ENCODE measurements at places on chromosomes 12 and 14.

DNA sequence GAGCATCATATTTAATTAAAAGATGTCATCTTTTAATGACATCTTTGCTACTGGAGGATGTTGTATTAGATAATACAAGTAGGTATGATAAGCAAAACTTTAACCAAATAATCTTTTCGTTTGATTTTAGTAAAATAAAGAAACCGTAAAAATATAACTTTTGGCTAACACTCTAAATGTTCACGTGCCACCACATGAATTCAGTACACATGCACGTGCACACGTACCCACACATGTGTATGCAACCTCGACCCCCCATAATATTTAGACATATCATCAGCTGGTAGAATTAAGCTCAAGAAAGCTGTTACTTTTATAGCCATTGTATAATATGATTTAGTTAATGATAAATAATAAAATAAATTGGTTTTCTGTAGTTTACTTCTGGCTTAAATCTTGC is 566.6 kb upstream of the FBXO33 start:
- DNase-seq = no peak

- no peak for DNase-seq
Measured at GRCh38 chr14:70808416-70809224, 693 bp downstream of the MAP3K9 start.

DNA sequence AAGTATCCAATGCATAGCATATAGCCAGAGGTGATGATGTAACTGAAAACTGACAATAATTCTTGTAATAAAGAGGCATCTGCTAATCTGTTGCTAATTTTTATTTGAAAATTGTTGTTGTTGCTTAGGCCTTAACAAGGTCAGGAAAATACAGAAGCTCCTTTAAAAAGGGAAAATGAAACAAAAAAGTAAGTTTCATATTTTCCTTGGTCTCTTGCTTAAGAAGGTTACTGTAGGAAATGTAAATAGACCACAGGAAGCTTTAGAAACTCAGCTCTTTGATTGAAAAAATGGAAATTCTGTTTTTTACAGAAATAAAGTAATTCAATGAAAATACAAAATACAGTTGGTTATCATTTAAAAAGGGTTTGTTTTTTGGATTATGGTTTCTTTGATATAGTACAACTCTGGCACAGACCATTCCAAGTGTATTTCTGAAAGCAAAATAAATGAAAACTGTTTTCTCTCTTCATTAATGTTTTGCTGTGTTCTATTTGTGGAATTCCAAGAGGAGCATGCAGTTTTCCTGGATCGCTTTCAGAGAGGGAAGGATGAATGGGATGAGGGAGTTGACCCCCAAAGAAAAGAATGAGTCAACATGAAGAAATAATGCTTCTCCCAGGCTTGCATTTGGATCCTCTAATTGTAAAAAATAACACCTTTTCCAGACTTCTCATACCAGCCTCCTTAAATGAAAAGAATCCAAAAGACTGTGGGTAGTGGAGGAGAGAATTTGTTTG is 398.0 kb upstream of the FAR2 start:
- no peak for DNase-seq

DNA sequence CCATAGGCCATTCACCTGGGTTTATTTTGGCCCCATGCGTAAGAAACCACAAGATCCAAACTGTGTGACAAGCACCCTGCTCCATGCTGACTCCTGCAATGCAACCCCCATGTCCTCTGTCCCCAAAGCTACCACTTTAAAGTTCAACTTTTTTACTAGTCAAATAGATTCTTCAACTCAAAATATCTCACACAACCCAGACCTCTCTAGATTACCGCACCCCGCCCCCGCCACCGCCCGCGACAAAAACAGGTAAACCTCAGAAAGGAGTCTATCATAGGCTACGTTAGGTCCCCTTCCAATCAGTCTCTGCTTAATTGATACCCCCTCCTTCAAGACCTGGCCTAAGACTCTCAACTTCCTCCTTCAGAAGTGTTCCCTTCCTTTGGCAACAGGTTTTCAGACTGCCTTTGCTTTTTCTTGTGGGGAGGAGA is 2.2 kb downstream of the ZFP36L1 start:
- DNase-seq = no peak

DNA sequence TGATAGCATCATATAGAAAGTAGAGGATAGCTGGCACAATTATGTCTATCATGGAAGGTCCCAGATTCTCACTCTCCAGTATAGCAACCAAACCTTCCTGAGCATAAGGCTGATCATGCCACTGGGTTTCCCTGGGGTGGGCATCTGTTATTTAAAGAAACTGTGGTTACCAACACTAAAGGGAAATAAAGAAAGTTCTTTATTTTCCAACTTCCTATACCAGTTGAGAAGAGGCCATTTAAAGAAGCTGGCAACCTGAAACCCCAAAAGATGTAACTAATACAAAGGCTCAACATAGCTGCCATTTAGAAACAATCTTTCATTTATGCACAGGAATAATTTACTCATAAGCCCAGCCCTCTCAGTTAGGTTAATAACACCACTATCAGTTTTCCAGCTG is 3.1 kb downstream of the BCAT1 start:
- DNase-seq = no peak

GRCh38 chr12:48198672-48198971 is 4.5 kb downstream of the OR10AD1 start:
- no peak for DNase-seq

DNA sequence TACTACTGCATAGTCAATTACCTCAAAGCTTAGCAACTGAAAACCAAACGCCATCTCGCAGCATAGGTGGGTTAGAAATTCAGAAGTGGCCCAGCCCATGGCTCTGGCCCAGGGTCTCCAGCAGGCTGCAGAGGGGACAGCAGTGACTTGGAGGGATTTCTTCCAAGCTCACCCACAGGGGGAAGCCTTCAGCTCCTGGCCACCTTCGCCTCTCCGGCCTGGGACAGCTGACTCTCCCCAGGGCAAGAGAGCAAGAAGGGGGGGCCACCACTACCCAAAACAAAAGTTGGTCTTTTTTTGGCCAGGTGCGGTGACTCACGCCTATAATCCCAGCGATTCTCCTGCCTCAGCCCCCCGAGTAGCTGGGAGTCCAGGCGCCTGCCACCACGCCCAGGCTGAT is 32.2 kb upstream of the ANKRD9 start:
- DNase-seq = no peak

DNA sequence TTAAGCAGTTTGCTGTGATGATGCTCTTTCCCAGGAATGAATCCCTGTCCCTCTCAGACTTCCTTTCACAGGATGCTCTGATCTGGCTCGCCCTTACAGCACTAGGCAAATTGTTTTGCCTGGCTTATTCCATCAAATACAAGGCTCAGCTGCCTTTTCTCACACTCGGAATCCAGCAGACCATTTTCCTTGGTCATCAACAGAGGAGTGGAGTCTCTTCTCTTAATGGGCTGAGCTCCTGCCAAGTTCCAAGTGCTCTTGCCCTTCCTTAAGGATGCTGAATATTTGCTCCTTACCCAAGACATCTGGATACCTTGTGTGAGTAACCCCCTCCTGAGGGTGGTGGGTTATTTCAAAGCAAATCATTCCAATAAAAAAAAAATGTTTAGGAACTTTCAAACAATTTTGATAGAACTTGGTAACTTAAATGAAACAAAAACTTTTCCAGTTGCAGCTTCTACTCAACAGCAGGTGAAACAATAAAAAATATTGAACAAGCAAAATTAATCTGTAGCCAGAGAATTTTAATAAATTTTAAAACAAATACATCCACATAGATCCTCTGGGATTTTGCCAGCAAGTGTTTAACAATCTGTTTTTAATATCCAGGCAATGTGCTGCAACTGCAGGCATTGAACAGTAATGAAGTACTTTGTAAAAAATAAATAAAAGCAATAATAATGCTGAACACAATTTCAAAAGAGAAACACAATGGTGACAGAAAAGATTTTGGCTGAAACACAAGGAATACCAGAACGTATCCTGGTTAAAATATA is 264.0 kb upstream of the FAR2 start:
- no peak for DNase-seq

GRCh38 chr12:1473418-1473817 is 121.0 kb downstream of the FBXL14 start:
- DNase-seq = no peak

DNA sequence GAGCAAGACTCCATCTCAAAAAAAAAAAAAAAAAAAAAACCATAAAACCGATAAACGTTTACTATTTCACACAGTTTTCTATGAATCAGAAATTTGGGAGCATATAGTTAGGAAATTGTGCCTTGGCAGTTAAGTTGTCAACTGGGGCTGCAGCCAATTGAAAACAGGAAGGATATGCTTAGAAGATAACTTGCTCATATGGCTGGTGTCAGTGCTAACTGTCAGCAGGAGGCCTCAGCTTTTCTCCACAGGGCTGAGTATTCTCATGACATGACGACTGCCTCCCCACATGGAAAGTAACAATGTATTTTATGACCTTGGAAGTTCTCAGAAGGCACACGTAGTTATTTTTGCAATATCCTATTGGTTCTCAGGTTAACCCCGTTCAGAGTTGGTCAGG is 29.6 kb upstream of the OR5AU1 start:
- DNase-seq = peak; percentile 31

GRCh38 chr14:101737414-101738339 is 23.8 kb upstream of the PPP2R5C start:
- no peak for DNase-seq

DNA sequence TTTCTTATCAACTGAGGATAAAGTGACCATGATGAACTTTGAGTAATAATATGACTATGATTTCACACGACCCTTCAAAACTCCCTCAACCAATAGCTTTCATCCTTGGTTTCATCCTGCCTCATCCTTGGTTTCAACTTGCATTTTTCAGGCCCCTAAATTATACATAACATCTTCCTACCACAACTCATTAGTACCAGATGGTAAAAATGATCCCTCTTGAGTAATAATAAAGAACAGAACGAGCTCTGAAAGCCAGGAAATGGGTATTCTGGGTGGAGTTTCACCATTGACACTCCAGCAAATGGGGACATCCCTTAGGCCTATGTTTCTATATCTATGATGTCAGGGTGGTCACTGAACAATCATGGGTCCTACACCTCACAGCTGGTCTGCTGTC is 72.1 kb upstream of the LMNTD1 start:
- no peak for DNase-seq

GRCh38 chr12:70217416-70217815 is 25.8 kb upstream of the CNOT2 start:
- DNase-seq = no peak

- no peak for DNase-seq
Measured at GRCh38 chr12:88493636-88494035, 86.6 kb downstream of the KITLG start.

DNA sequence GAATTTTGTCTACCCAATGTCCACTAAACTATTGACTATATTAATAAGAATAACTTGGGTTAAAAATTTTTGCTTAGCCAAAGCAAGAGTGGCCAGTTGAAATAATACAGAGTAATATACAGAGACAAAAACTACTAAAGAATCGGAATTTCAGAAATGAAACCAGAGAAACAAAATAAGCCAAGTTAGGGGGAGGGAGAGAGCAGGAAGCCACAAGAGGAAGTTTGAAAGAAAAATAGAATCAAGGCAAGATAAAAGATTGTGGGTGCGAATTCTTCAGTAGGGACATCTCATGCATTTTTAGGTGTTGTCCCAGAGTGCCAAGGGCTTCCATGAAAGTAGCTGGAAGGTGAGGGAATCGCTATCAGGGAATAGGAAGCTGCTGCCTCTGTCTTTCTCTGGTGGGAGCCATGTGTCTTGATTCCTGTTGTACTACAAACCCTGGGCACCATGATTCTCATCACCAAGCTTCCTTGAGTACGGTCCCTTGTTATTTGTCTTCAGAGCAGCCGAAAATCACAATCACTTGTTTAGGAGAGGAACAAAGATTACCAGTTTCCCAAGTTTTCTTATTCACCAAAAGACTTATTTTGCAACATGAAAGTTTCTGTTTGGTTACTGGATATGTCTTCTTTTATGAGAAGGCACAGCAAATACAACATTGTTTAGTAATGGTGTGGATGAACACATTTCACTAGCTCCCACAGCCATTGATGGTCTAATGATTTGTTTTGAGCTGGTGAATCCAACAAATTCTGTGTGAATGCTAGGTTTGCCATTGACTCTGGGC is 16.7 kb downstream of the NEUROD4 start:
- no peak for DNase-seq

DNA sequence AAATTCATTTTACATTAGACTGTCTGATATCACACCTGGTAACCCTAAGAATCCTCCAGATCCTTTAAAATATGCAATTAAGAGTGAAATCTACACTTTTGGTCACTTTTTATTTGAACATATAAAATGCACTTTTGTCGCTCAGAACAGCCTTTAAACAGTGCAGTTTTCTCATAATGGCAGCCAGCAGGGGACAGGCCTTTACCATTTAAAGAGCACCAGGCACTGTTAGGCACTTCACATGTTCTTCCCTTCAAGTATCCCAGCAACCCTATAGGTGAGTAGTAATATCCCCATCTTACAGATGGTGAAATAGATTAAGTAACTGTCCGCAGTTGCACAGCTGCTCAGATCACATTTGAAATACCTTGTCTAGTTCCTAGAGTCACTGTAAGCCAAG is 11.3 kb upstream of the SAMD4A start:
- DNase-seq = no peak

DNA sequence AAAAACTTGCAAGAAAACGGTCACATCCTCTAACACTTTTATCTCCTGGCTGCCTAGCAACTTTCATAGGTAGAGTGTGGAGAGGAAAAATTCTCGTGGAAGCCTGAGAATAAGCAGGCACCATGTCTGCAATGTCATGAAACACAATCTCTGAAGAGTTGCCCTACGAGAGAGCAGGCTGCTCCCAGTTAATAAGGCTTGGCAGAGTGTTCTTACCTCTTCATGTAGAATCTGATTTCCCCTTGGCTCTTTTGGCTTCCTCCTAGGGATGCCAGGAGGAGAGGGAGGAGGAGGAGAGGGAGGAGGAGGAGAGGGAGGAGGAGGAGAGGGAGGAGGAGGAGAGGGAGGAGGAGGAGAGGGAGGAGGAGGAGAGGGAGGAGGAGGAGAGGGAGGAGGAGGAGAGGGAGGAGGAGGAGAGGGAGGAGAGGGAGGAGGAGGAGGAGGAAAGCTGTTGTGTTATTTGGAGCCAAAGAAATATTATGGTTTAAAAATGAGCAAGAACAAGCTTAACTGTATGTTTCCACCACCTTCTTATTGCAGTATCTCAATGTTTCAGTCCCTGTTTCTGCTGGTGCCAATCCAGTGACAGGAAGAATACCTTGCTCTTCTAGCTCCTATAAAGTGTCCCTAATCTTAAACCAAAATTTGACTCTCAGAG is 52.9 kb downstream of the EGLN3 start:
- DNase-seq = no peak

GRCh38 chr14:64704743-64705380 is 638 bp downstream of the PLEKHG3 start:
- no peak for DNase-seq

DNA sequence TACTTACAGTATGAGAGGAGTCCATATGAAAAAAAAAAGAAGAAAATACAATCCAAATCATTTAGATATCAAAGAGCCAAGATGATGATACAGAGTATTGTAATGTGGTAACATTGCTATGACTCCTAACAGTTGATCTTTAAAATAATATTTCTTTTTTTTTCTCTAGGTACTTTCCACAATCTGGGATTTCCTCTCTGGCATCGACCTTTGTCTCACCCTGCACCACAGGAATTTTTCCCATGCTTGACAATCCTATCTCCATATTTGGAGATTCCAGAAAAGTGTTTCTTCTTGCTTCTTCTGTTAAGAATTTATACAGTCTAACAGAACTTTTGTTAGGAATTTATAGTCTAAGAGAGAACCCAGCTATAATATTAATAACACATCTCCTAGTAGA is 184.4 kb downstream of the ITPR2 start:
- peak; percentile 44 for DNase-seq
